ENCODE measurements at places on chromosomes 12 and 14.

- DNase-seq = no peak
Observed at GRCh38 chr14:34980337-34980900, 2.4 kb upstream of the SRP54 start.

DNA sequence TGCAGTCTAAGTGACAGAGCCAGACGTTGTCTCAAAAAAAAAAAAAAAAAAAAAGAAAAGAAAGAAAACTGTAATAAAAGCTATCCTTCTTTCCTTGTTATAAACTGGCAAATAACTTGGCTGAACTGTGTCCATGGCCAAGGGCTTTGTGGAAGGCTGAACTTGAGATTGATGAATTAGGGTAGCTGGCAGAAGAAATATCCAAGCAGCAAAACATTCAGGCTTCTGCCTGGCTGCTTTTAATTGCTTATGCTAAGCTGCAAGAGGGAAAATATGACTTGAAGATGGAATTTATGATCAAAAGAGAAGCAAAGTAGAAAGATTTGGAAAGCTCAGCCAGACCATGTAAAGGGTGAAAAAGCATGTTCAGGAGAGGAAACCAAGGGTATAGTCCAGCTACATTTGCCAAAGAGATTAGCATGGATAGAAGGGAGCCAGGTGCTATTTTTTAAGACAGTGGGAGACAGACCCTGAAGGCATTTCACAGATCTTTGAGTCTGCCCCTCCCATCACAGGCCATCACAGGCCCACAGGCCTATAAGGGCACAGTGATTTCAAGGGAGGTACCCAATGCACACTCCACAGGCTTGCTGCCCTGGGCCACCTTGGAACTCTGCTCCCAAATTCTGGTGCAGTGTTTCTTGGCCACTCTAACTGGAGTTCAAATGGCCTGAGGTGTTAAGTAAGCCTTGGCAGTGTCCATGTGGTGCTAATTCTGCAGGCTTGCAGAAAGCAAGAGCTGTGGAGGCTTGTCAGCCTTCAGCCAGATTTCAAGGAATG, 226.0 kb downstream of the AEBP2 start:
- DNase-seq = no peak

GRCh38 chr12:39685854-39686657, 66.5 kb upstream of the ABCD2 start:
- DNase-seq = no peak

GRCh38 chr12:122412851-122413433, 9.5 kb downstream of the CLIP1 start:
- no peak for DNase-seq

- peak; percentile 6 for DNase-seq
Observed at GRCh38 chr12:46933947-46934346, 108.2 kb upstream of the SLC38A4 start.

GRCh38 chr12:57173089-57173488, 25.7 kb upstream of the LRP1-AS start:
- DNase-seq = no peak

DNA sequence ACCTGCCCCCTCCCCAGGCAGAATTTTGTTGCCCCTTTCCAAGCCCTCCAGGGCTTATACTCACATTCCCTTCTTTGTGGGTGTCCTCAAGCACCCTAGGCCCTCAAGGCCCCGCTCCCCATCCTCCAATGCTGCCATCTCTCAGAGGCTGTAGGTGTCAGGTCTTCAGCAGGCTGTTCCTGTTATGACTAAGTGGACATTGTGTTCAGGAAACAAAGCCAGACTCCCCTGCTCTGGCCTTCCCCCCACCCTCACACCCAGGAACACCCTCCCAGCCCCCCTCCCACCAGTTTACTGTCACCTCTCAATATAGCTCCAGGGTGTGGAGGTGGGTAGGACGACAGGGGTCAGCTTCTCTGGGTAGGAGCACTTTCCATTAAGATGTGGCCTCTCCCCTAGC, 1.4 kb upstream of the MYH6 start:
- DNase-seq = no peak

DNA sequence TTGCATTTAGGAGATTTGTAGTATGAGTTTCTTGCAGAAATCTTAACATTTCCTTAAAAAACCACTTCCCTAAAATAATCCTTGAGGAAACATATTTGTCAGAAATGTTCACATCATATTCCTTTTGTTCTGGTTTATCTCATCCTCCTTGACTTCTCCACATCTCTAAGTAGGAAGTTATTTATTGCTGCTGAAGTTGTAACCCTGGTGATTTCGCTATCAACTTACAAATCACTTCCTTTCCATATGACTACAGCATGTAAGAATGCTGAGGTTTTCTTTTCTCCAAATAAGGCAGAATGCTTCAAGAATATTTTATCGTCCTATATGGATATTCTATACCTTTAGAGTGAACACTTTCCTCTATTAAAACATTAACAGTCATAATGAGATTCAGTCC, 751.7 kb downstream of the NRXN3 start:
- DNase-seq = no peak

GRCh38 chr14:90628825-90629224, 187.4 kb downstream of the TTC7B start:
- no peak for DNase-seq

DNA sequence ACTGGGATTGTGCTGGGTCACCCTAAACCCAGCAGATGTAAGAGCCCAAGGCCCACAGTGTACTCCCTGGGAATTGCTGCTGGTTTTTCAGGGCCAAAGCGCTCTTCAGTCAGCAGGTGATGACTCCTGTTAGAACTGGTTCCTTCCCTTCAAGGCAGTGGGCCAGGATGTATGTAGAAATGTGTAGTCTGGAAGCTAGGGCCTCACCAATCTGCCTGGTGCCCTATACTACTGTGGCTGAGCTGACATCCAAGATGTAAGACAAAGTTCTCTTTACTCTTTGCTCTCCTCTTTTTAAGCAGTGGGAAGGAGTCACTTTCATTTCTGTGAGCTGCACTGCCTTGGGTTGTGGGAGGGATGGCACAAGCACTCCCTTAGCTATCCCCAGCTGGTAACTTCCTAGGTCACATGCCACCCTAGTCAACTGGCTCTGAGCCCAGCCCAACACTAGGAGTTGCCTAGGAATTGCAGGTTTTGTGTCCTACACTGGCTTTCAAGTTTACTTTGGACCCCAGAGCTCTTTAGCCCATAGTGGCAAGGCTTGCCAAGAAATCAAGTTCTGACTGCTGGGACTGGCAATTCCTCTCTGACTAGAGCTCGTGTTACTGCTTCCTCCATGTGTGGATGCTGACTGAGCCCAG, 249.2 kb downstream of the C12orf50 start:
- peak; percentile 35 for DNase-seq

GRCh38 chr12:102484428-102484958, 4.1 kb upstream of the IGF1 start:
- DNase-seq = peak; percentile 9

- DNase-seq = no peak
Observed at GRCh38 chr12:125687403-125687802, 622.2 kb downstream of the AACS start.

- no peak for DNase-seq
Observed at GRCh38 chr12:76109879-76110278, 25.4 kb upstream of the NAP1L1 start.

Data from NCI-H1105 (cell line).